NCI-H460 (cell line): ENCODE measurements at places on chromosomes 2 and 18. TPM values are rescaled to one million over a fixed set of nuclear protein-coding genes. Genes with fewer than 3 reads are reported as not detected.

DNA sequence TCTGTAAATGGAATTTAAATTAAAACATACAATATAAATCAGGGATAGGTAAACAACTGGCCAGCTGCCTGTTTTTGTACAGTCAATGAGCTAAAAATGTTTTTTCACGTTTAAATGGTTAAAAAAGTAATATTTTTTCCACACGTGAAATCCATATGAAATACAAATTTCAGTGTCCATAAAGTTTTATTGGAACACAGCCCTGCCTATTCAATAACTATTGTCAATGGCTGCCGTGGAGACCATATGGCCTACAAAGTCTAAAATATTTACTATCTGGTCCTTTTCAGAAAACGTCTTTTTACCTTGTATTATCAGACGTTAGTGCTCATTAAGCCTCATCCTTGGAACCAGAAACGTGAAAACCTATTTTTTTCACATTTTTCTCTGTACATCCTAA is 1.3 kb downstream of the TMEM17 start:
- DNase-seq: no peak

DNA sequence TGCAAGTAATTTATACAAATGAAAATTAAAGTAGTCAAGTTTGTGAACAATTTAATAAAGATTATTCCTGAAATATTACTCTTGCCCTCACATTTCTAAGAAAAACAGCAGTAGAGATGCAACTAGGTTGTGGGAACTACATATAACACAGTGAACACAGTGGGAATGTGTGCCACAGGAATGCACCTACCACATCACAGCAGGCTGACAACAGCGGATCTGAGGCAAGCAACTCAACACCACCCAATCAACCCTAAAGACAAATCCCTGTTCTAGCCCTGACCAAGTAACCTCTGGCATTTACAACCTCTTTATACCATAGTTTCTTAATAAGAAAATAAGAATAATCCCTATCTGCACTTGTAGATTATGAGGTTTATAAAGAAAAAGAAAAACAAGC is 23.4 kb downstream of the MBOAT2 start:
- no peak for DNase-seq

- DNase-seq: no peak
These were observed 8.9 kb downstream of the PSD4 start for GRCh38 chr2:113182471-113183260.

- no peak for DNase-seq
These were observed 15.2 kb upstream of the ITSN2 start for GRCh38 chr2:24375349-24376087.

GRCh38 chr18:2360861-2361260 is 210.4 kb downstream of the METTL4 start:
- DNase-seq: no peak

The ESPNL gene
- 0.20 and 0.35 TPM in 2 replicates for total RNA-seq

GRCh38 chr18:50582500-50582899 is 22.6 kb downstream of the MAPK4 start:
- DNase-seq: no peak

GRCh38 chr2:47309952-47310800 is 92.8 kb upstream of the MSH2 start:
- DNase-seq: no peak

The PTH2R gene
- not detected in 2 replicates for total RNA-seq

GRCh38 chr2:101152272-101153076 is 1.3 kb upstream of the TBC1D8 start:
- peak; percentile 79 for DNase-seq

DNA sequence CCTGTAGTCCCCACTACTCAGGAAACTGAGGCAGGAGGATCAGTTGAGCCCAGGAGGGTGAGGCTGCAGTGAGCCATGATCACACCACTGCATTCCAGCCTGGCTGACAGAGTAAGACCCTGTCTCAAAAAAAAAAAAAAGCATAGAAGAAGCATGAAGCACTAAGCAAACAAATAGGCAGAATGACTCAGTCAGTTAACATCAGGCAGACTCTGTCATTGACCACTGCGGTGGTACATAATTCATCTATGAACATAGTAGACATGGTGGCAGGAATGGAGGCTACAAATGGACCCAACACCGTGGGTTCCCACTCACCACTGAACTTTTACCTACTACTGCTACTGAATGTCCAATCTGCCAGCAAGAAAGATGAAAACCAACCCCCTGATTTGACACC is 7.6 kb upstream of the ASXL2 start:
- DNase-seq: peak; percentile 22

The RPIA gene
- 13.4 and 13.6 TPM in 2 replicates for total RNA-seq

DNA sequence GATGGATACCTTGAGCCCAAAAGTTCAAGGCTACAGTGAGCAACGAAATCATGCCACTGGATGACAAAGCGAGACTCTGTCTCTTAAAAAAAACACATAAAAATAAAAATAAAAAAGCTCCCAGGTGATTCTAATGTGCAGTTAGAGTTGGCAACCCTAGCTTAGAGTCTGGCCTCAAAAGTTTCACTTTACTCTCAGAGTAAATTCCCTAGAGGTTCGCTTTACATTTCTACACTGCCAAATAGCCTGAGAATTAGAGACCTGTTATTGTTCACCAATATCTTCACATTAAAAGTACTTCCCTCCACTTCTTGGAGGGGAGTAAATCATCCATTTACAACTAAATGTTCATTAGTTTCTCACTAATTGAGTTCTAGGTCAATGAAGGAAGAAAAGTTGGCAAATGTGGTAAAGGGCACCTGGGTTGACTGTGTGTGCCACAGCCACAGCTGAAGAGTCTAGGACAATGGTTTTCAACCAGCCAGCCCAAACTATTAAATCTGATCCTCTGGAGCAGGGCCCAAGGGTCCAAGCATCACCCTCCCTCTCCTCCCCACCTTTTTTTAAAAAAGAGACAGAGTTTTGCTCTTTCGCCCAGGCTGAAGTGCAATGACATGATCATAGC is 15.2 kb upstream of the TMEM37 start:
- no peak for DNase-seq

DNA sequence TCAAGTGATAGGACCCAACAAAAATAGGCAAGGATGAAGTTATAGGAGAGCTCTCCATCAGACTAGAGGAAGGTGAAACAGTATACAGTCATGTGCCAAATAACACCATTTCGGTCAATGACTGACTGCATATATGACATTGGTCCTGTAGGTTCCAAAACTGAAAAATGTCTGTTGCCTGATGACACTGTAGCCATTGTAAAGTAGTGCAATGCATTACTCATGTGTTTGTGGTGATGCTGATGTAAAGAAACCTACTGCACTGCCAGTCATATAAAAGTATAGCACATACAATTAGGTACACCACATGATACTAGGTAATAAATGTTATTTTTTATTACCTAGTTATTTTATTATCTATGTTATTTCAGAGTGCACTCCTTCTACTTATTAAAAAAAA is 147.9 kb downstream of the GREB1L start:
- no peak for DNase-seq

The SGPP2 gene
- not detected in 2 replicates for total RNA-seq

GRCh38 chr2:58140508-58141072 is 94.0 kb downstream of the VRK2 start:
- DNase-seq: no peak

DNA sequence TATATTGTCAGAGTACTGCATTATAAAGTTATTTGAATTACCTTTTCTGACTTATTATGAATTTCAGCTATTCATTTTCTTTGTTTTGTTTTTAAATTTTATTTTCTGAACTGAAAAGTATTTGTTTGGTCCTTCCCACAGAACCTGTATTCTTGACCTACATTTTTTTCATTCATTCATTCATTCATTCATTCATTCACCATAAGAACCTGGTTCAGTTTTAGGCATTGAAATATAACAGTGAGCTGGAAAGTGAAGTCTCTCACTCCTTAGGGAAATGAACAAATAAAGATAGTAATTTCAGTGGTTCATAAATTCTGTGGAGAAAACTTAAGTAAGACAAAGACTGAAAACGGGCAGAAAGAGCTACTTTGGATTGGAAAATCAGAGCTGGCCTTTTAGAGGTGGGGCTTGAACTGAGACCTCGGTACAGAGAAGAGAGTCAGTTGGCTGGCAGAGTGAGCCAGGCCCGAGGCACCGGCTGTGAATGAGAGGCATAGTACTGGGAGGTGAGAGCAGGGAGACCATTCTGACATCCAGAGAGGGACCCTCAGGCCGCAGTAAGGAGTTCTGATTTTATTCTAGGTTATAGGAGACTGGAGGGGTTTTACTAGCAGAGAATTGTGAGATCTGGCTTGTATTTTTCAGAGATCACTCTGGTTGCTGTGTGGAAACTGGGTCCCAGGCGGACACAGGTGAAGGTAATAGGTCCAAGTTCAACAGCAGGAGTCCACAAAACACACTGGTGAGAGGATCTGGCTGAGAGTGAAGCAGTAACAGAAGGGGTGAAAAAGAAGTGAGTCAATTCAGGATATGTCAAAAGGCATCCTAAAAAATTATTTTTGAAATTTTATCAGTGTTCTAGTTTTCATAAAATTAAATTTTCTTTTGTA is 75.8 kb upstream of the FN1 start:
- no peak for DNase-seq

GRCh38 chr18:1503847-1504246 is 599.2 kb downstream of the ADCYAP1 start:
- DNase-seq: no peak

DNA sequence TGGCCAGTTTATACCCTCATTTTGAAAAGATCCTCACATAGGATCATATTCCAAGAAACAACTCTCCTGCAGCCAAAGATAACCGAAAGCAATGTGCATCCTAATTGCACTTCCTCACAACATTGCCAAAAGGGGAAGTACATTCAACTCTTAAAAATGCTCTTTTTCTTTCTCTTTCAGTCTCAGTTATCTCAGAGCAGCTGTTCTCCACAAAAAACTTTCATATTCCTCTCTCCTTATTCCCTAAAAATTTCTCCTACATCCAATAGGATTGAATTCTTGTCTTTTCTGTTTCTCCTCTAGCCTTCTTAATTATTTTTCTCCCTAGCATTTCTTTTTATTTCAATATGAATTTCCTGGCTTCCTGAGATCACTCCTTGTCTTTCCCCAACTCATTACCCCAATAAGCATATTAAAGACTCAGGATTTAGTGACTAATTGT is 7.4 kb upstream of the VRK2 start:
- no peak for DNase-seq

The RAD51AP2 gene
- total RNA-seq: not detected in 2 replicates

DNA sequence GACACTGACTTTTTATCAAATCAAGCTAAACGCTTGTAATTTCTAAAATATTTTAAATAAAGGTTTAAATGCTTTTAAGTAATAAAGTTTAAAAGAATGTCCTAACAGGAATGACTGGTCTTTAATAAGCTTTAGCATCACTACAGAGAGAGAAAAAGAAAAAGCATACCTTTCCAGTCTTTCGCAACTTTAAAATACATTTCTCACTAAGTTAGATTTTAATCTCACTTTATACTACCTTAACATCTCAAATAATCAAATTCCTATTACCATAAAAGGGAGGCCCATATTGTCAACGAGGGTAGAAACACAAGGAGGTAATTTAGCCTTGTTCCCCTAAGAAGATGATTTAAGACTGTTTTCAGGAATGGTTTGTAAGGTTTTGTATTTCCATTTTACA is 80.7 kb downstream of the STRN start:
- DNase-seq: no peak

DNA sequence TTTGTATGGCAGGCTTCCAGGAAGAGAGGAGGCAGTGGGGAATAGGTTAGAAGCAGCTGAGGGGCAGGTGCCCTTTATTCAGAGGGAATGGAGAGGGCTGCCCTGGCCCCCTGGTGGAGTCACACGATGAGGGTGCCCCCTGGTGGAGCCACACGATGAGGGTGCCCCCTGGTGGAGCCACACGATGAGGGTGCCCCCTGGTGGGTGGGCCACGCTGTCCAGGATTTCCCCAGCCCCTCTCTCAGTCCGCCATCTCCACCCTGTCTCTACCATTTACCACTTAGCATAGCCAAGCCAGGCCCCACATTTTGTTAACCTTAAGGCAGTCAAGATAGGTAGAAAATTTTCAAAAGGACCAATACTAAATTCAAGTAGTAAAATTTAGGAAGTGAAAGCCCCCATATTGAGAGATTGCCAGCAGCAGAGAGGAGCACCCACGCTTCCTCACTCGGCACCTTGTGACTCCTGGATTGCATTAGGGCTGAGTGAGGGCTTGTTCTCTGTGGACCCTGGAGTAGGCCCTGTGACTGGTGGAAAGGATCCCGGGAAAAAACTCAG is 10.4 kb upstream of the FAM228A start:
- DNase-seq: peak; percentile 11

DNA sequence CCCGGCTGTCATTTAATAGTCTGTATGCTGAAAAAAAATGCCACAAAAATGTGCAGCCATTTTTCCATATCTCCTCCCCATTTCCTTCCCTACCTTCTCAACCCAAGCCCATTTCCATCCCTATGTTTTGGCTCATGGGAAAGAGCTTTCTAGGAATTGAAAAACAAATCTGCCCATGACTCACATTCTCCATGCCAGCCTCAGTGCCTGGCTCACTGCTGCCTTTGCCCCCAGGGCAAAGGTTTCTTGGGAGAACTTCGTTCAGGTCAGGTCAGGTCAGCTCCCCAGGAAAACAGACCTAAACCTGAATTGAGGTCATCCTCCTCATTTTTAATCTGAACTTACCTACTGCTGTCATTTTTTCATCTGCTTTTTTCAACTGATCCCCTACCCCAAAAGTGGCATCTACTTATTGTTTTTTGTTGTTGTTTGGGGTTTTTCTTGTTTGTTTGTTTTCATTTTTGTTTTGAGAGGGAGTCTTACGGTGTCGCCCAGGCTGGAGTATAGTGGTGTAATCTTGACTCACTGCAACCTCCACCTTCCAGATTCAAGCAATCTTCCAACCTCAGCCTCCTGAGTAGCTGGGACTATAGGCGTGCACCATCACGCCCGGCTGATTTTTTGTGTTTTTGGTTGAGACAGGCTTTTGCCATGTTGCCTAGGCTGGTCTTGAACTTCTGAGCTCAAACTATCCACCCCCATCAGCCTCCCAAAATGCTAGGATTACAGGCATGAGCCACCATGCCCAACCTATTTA is 66.7 kb downstream of the FECH start:
- DNase-seq: no peak

DNA sequence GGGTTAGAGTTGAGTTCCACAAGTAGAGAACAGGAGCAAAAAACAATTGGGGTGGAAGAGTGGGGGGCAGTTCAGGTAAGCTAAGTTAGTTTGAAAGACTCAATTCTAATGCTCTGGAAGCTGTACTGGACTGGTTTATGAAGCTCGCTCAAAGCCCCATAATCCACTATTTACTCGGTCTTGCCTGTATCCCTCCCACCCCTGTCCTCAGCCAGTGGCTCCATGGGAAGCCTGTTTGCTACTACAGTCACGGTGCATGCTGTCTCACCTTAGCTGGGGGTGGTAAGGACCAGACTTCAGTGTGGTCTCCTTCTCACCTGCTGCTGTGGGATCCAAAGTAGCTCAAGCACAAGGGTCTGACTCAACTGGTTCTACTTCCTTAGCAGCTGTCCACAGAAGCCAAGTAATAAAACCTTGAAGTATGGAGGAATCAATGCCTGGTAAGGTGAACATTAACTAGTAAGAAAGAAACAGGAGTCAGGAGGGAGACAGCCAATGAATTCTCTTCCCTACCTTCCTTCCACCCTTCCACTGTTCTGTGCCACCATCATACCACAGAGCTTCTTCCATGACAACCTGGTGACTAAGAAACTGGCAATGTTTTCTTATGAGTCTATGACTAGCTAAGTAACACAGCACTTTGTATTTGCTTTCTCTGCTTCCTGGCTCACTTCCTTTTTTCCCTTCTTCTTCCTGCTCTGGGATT is 230.8 kb downstream of the SRBD1 start:
- no peak for DNase-seq

The TCF23 gene
- not detected in 2 replicates for total RNA-seq

GRCh38 chr18:27253571-27253970 is 68.5 kb upstream of the CHST9 start:
- no peak for DNase-seq
